ENCODE measurements at places on chromosomes 6 and 20.

DNA sequence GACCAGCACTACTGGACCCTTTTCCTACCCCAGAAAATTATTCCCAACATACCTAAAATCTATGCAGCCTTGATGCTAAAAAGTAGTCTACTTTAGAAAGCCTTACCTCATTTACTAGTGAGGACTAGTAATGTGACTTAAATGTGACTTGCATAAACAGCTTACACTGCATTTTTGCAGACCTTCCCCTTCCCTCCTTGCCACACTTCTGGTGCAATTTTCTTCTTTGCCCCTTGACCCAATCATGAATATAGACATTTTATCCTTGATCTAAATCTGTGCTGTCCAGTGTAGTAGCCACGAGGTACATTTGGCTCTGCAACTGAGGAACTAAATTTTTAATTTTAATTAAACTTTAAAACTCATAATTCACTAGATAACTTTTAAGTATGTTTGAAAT is 7.0 kb upstream of the ZKSCAN8 start:
- no peak for DNase-seq

DNA sequence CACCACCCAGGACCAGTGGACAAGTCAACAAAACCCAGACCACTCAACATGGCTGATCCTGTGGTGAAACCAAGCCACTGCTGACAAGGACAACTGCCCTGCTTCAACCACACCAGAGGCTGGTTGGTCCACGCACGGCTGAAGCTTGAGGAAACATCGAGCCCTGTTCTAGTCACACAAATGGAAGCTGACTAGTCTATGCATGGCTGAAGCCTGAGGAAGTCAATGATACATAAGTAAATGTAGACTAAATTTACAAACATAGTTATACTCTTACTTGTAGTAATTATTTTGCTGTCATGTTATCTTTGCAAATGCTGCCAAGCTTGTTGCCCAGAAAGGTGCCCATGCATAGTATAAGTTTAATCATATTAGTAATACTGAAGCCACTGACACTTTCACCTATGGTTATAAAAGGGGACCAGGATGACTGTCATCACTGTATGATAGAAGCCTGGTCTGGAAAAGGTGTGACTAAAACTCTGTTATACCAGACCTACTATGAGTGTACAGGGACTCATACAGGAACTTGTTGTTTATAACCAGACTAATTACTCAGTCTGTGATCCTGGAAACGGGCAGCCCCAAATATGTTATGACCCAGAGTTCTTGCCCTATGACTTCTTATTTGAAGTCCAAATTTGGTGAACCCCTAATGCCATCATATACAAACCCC is 5.6 kb downstream of the IL22RA2 start:
- no peak for DNase-seq

GRCh38 chr6:44558832-44559251 is 171.3 kb downstream of the CDC5L start:
- no peak for DNase-seq

GRCh38 chr20:37907330-37907676 is 4.4 kb downstream of the VSTM2L start:
- DNase-seq = no peak

All from CD4-positive, alpha-beta T cell treated with Interleukin-12 subunit alpha and Interleukin-12 subunit beta, for 1 hour (primary cell).